ENCODE measurements at places on chromosomes 7 and 10. TPM values are rescaled to one million over a fixed set of nuclear protein-coding genes. Genes with fewer than 3 reads are reported as not detected.
A peak's percentile ranks its signal among the peaks of the same experiment; 100 is the strongest.

DNA sequence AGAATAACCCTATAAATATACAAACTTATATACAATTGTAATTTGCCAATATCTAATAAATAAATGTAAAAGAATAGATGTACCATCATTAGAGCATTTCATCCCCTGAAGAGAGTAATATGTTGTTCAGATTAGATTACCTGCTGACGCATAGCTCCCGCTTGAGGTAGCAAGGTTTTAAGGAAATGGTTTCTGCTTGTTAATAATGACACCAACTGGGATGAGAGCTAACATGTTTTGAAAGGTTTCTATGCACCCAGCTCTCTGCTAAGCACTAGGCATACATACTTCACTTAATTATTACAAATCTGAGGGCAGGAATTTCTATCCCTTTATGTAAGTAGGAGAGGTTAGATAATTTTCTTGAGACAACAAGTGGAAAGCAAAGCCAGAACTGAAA is 1003.3 kb upstream of the SORCS1 start:
- DNase-seq: no peak

DNA sequence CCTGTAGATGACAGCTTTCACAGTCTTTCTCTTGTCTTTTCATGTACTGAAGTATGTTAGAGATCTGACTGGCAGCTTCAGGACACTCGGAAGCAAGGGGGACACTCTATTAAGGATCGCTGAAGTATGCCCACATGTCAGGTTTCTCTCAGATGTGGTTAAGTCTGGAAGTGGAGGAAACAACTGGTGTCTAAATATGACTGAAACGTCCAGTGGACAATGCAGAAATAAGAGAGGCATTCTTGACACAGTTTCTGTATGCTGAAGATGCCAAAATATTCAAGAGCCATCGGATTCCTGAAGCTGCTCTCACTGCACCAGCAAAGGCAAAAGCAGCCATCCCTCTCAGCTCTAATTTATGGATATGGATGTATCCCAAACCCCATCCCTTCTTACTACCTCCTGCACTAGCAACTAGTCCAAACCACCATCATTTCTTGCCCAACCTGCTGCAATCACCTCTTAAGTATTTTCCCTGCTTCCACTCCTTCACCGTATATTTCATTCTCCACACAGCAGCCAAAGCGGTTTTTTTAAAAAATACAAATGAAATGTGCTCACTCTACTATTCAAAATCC is 113.4 kb downstream of the REEP3 start:
- no peak for DNase-seq

ANKRD22 gene
- total RNA-seq: not detected

- DNase-seq: peak; percentile 47
Measured at GRCh38 chr7:138903186-138903820, 77.9 kb downstream of the KIAA1549 start.

- DNase-seq: no peak
Measured at GRCh38 chr10:84783386-84783785, 455.0 kb downstream of the CCSER2 start.

CLIP2 gene
- total RNA-seq: 2.5 TPM

- DNase-seq: peak; percentile 12
Measured at GRCh38 chr7:44461387-44461786, 29.1 kb downstream of the NUDCD3 start.
